ENCODE measurements at places on chromosomes 3 and 15.

- DNase-seq: no peak
Observed at GRCh38 chr3:129184396-129184657, 631 bp upstream of the CNBP start.

DNA sequence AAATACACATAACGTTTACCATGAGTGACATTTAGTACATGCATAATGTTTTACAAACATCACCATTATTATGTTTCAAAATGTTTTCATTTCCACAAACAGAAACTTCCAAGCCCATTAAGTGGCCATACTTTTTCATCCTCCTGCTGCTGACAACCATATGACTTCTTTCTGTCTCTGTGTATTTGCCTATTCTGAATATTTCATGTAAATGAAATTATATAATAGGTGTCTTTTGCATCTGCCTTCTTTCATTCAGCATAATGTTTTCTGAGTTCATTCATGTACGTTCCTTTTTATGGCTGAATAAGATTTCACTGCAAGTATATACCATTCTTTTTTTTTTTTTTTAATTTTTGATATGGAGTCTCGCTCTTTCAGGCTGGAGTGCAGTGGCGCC, 209.0 kb downstream of the DOCK3 start:
- no peak for DNase-seq

- DNase-seq: no peak
Observed at GRCh38 chr3:112149136-112149535, 16.1 kb upstream of the GCSAM start.

DNA sequence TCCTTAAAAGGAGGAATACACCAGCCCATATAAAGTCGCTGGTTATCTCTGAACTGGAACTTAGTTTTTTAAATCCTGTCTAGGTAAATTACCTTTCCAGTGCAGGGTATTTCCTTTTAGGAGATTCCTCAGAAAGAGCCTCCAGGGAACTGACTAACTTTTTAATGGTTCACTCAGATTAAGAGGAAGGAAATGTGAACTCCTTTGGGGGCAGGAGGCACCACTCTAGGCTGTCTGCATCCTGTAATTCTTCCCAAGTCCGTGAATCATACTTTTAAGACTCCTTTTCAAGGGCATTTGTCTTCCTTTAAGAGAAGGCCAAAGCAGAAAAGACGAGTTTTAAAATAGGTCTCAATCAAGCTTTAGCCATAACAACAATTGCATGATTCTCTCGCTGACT, 871.2 kb upstream of the NR2F2 start:
- DNase-seq: no peak

GRCh38 chr3:166100730-166101129, 263.5 kb upstream of the BCHE start:
- DNase-seq: no peak

DNA sequence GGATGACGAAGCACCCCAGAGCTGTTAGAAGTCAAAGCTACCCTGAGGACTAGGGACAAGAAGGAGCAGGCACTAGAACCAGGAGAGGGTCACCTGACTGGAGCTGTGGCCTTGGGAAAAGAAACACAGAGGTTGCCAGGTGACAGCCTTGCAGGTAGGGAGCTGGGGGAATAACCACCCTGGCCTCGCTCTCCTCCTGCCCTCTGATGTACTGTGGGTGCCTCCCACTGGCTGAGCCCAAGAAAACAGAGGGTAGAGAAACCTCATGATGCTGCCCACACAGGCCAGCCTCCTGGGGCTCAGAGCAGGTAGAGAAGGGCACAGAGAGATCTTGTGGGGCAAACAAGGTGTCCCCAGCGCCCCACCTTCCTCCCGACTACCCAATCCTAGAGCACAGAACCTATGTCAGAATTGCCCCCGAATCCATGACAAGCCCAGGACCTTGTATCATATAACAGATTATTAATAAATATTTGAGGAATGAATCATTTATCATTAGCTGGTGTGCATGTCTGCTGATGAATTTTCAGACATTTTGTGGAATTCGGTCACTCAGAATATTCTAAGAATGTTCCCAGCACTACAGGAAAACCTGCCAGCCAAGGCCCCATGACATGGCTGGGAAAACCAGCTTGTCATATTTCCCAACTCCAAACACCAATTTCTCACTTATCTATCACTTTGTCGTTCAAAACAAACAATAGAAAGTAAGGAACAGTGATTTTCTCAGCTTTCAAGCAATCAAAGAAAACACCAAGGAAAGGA, 59.8 kb upstream of the MEX3B start:
- no peak for DNase-seq

DNA sequence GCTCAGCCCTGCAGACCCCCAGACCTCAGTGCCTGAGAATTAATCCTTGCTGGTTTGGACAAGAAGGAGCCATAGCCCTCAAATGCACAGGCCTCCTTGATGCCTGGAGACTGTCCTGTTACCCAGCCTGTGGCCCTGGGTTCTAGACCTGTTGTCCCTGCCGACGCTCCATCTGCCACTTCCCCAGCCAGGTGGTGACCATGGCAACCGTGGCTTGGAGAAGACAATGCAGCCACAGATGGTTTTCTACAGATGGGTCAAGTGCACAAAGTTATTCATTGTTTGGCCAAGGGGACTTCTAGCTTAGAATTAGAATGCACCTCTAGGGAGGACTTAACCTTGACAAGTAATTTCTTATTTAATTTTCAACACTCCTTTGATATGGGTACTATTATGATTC, 297.1 kb downstream of the UACA start:
- no peak for DNase-seq

- DNase-seq: no peak
Observed at GRCh38 chr3:134066651-134067530, 37.2 kb upstream of the SLCO2A1 start.

DNA sequence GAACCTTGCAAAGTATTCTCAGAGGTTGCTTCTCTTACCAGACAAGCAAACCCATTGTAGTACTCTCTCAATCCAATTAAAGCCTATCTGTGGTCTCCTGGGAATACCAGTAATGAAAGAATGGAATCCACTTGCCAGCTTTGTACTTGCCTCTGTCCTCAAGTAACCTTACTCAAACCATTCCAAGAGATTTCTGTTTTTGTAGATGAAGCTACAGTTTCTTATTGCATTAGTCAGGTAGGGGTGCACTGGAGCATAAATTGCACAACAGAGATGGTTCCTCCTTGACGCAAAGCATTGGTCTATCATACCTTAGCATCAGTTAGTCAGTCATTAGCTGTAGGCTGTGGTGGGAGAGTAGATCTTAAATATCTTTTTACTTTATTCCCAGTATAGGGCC, 52.9 kb downstream of the BTLA start:
- DNase-seq: no peak

Data from omental fat pad (tissue), 4 donors.